Left renal pelvis (tissue), 4 donors: ENCODE measurements at places on chromosomes 7 and 10.

GRCh38 chr10:31708046-31708445, 220.6 kb downstream of the ARHGAP12 start:
- no peak for DNase-seq

DNA sequence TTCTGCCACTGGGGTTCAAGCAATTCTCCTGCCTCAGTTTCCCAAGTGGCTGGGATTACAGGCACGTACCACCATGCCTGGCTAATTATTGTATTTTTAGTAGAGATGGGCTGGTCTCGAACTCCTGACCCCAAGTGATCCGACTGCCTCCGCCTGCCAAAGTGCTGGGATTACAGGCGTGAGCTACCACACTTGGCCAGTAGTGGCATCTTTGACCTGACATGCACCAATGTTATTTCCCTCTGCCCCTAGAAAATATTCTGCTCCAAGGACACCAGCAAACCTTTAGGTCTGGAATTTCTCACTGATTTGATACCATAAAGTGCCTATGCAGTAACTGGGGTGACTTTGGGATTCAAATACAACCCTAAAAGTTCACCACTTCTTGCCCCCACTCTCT, 179.4 kb downstream of the ARID5B start:
- DNase-seq, result no peak

DNA sequence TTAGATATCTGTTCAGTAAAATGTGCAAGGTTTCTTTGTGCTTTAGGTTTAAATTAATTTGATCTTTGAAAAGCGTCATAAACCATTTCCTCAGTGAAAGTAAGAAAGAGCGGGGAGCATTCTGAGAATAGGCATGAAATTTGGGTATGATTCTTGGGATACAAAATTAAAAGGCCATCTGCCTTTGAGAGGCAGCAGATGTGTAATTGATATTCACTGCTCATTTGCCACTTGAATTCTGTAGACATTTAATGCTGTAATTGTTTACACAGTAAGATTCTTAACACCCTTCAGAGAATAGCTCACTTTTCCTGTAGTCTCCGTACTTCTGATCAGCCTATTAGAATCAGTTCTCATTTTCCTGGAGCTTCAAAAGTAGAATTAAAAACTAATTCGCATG, 18.7 kb downstream of the FRMD4A start:
- no peak for DNase-seq

DNA sequence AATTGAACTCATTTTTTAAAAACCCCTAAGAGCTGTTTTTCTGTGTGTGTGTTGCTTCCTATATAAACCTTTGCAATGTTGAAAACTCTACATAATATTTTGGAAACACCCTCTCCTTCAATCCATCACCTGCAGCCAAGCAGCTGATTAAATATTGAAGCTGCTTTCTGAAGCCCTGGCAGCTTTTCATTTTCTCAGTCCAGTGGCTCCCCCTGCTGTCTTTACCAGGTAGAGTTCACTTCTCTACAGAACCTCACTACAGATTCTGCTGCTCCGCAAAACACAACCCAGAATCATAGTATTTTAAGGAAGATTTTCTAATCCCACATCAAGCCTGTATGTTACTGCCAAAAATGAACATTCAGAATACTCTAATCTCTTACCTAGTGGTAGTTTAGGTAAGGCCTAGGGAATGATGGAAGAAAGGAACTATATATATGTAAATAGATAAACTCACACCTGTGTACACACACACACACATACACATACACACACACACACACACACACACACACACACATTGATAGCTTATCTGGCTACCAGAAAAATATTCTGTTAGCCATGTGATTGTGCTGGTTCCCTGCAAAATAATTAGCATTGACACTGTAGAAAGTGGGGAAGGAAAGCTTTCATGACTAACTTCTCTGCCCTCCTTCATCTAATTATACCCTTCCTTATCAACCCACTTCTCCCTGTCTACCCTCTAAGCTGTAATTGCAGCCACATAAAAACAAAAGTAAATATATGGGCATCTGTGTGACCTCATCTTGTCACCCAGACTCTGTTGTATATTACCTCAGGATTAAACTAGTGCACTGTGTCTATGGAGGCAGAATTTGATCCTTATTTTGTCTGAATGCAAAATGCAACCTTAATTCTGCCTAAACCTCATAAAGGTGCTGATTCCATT, 229.5 kb upstream of the FZD1 start:
- no peak for DNase-seq

DNA sequence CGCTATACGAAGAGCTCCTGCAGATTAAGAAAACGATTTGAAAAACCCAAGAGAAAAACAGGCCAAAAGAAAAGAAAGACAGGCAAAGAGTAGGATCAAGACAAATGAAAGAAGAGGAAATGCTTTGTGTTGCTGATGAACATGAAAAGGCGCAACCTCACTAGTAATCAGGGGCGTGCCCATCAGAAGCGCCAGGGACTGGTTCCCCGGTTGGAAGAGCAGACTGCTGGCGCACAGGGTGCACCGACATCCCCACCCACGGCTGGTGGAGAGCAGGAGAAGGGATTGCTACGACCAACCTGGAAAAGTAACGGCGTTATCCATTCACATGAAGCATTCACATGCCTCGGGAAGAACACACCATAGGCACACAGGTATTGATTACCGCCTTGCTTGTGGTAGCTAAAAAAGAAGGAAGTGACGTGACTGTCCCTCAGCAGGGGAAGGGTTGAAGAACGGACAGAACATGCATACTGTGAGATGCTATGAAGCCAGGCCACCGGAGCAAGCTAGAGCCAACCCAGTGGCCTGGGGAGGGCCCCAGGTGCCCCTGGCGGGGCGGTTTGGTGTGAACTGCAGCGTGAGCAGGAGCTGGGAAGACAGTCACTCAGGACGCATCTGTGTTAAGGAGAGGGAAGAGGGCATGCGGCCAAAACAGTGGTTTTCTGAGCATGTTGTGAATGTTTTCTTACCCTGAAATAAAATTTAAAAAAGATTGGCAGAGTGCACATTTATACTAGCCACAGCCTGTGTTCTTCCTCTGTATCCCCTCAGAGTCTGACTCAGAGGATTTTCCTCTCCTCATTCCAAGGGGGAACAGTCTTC, 18.3 kb downstream of the AGAP3 start:
- no peak for DNase-seq

GRCh38 chr7:147605323-147605722, 985.2 kb upstream of the C7orf33 start:
- DNase-seq, result no peak
